ENCODE measurements at places on chromosomes 12 and 14. TPM values are rescaled to one million over a fixed set of nuclear protein-coding genes. Genes with fewer than 3 reads are reported as not detected.

ABCC9 gene
- 22.9 TPM for polyA plus RNA-seq

DNA sequence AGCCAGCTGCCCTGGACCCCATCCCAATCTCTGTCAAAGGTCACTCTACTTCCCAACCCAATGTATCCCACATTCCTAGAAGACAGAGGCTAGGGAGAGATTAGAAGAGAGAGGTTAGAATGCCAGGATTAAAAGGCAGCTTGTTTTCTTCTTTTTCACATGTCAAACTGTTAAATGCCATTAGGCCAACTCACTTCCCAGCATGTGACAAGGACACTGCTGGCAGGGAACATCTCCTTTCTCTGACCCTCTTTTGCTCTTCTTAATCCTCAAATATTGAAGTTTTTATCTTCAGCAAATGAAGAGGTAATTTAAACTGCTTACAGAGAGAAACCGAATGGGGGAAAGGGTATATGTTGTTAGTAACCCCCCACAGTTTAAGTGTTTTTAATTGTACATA lies 89.1 kb downstream of the BBS10 start:
- DNase-seq: no peak

DNA sequence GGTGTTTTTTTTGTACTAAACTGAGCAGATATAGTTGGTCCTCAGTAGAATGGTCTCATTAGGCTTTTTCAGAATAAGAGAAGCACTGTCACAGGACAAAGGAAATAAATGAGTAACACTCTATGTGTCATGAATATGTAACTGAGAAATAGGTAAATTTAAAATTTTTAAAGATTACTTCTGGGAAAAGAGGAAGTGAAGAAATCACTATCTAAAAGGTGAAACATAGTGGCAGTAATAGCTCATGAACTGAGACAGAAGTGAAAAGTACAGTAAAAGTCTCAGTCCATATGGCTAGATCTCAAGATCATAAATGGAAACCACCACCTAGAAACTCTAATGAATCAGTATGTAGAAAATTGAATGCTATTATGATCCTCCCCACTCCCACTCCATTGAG lies 89.3 kb upstream of the TTC7B start:
- no peak for DNase-seq

GRCh38 chr12:131345521-131346436 lies 365.1 kb upstream of the SFSWAP start:
- DNase-seq: no peak

CLEC9A gene
- polyA plus RNA-seq: 0.29 TPM

All from right renal pelvis (tissue), 4 donors.